ENCODE measurements at places on chromosomes 7 and 10.

DNA sequence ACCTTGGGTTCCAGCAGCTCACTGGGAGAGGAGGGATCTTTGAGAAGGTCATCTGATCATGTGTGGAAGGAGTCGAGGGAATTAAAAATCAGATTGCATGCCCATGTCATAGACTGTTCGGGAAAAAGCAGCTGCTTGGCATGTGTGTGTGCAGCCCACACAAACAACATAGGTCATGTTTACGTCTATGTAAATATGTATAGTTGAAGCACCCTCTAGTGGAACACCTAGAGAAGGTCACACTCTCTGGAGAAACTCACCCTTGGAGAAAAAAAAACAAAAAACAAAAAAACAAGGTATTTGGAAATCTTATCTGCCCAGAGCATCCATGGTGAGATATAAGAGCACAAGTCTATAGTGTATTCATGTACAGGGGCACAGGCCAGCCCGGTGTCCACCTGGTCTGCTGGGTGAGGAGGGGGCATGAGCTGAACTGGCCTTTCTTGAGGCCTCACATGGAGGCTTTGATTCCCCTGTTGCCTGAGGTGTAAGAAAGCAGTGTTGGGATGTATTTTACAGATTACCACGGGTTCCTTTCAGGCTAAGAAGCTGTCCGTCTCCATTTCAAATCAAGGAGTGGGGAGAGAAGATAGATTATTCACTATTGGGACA, 98.0 kb downstream of the NPY start:
- no peaks in the 10 kb centered on the region for H3K27me3 ChIP-seq
- no peak overlapping the region for H3K27ac ChIP-seq
- no peaks in the 10 kb centered on the region for H3K4me1 ChIP-seq
- H3K36me3 ChIP-seq, result no peaks in the 10 kb centered on the region
- H3K4me3 ChIP-seq, result no peak overlapping the region

DNA sequence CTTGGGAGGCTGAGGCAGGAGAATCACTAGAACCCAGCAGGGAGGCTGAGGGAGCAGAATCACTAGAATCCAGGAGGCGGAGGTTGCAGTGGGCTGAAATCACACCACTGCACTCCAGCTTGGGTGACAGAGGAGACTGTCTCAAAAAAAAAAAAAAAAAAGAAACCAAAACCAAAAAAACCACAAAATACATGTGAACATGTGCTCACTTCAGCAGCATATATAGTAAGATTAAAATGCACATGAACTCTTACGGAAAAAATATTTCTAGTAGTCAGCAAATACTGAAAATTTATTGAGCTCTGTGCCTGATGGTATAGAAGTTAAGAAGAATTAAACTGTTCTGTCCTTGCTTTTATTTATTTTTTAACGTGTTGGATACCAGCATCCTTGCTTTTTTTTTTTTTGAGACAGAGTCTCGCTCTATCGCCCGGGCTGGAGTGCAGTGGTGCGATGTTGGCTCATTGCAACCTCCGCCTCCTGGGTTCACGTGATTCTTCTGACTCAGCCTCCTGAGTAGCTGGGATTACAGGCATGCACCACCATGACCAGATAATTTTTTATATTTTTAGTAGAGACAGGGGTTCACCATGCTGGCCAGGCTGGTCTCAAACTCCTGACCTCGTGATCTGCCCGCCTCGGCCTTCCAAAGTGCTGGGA, 9.6 kb upstream of the ZNF487 start:
- no peaks in the 10 kb centered on the region for H3K36me3 ChIP-seq
- no peak overlapping the region for H3K4me3 ChIP-seq
- no peaks in the 10 kb centered on the region for H3K27me3 ChIP-seq
- no peaks in the 10 kb centered on the region for H3K4me1 ChIP-seq

GRCh38 chr7:151694828-151695580, 175.3 kb upstream of the RHEB start:
- H3K27me3 ChIP-seq, result no peaks in the 10 kb centered on the region
- peaks cover 24% of the 10 kb centered on the region for H3K4me1 ChIP-seq
- peak; percentile 19 for DNase-seq
- H3K4me3 ChIP-seq, result no peak overlapping the region
- no peaks in the 10 kb centered on the region for H3K36me3 ChIP-seq

DNA sequence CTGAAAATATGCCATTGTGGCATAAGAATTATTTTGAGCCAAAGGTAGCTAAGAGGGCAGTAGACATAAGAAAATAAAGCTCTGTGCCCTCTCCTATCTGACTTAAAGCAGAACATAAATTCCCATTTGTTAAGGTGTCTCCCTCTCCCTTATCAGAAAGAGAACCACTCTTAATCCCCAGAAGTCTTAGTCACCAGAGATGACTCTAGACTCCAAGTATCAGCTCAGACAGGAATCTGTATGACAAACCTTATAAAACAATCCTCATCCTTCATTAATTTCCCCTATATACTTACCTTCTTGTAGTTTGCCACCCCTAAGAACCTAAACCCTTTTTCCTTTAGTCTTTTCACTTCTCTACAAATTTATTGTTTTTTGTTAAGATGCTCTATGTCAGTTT, 21.8 kb upstream of the PIP4K2A start:
- H3K27ac ChIP-seq, result no peak overlapping the region
- H3K4me1 ChIP-seq, result peaks cover 12% of the 10 kb centered on the region
- H3K27me3 ChIP-seq, result no peaks in the 10 kb centered on the region
- H3K4me3 ChIP-seq, result no peak overlapping the region
- no peaks in the 10 kb centered on the region for H3K36me3 ChIP-seq

GRCh38 chr7:123190109-123190831, 9.5 kb downstream of the SLC13A1 start:
- no peaks in the 10 kb centered on the region for H3K36me3 ChIP-seq
- no peak overlapping the region for H3K4me3 ChIP-seq
- H3K27me3 ChIP-seq, result no peaks in the 10 kb centered on the region

DNA sequence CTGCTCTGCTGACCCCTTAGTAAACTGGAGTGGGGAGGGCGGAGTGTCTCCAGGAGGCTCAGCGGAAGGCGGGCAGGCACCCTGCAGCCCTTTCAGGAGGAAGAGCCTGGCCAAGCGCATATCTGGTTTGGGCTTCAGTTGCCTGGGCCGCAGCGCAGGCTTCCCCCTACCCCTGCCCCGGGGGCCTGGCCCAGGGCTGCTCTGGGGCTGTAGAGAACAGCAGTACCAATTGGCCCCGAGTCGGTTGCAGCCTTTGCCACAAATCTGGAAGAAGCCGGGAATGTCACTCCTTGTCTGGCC, 28.1 kb upstream of the JAKMIP3 start:
- DNase-seq, result no peak
- peaks cover 13% of the 10 kb centered on the region for H3K4me1 ChIP-seq
- H3K4me3 ChIP-seq, result no peak overlapping the region
- H3K27ac ChIP-seq, result no peak overlapping the region

DNA sequence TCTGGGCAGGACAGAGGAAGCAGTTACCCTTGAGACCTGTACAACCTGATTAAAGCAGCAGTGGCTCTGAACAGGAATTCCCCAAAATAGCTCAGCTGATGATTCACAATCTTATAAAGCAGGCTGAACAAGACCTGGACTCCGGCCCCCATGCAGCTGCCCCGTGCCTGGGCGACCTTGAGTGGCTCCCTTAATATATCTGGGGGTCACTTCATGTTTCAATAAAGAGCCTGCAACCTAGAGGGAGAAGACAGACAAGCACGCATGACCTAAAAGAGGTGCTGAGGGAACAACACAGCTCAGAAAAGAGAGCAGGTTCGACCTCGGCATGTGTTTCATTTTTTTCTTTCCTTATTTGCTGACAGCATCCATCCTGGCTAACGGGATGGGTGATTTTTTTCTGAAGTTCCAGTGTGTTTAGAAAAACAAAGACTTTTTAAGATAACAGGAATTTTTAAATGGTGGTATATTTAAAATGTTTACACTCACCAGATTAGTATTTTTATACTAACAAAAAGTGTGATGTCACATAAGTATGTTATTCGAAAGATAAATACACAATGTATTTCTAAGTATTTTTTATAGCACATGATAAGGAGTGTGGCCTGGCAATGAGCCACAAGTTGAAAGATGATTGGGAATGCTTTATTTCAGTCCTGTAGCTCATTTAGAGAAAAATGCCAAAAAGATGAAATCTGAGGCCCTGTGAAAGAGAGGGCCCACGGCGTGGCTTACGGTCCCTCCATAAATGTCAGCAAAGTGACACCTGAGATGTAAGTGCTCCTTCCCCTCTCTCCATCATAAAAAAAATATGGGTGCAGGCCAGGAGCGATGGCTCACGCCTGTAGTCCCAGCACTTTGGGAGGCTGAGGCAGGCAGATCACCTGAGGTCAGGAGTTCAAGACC, 161.3 kb downstream of the SLIT1 start:
- H3K27ac ChIP-seq, result peak overlapping the region; percentile 84
- H3K4me1 ChIP-seq, result peaks cover 19% of the 10 kb centered on the region
- no peak for DNase-seq
- no peaks in the 10 kb centered on the region for H3K27me3 ChIP-seq
- peak overlapping the region; percentile 48 for H3K4me3 ChIP-seq

DNA sequence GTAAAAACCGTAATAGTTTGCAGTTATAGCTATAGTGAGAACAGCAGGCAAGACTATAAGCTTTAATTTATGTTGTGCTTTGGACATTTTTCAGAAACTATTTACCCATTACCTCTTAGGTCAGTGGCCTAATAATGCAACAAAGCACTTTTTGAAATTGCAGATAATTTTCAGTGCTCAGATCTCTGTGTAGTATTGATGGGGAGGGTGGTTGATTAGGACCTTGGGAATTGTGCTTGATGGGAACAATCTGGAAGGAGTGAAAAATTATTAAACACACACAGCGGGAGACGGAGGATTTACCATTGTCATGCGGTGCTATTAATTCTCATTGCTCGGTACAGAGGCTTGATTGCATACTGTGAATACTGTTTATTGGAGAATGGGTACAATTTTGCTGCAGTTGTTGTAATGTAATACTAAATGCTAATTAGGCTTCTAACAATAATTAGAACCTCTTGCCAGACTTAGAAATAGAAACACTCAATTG, 304.8 kb downstream of the LRMDA start:
- no peaks in the 10 kb centered on the region for H3K4me1 ChIP-seq
- H3K4me3 ChIP-seq, result no peak overlapping the region
- H3K27me3 ChIP-seq, result no peaks in the 10 kb centered on the region
- no peaks in the 10 kb centered on the region for H3K36me3 ChIP-seq
- DNase-seq, result no peak
- H3K27ac ChIP-seq, result no peak overlapping the region

DNA sequence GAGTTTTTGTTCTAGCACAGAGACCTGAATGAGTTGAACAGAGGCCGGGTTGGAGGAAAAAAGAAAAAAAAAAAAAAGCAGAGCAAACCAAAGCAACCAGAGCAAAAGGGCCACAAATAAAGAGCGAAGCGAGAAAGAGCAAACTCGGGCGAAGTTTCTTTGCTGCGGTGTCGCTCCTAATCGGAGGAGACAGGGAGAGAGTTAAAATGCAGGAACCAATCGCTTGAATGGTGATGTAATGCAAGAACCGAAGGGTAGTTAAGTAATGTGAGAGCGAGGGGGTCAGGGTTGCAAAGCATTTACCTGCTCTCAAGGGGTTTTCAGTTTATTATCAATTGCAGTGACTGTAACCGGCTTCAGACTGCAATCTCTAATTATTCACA, 271.7 kb downstream of the TRIL start:
- no peak for DNase-seq
- H3K4me1 ChIP-seq, result peaks cover 15% of the 10 kb centered on the region
- peak overlapping the region; percentile 98 for H3K27ac ChIP-seq

GRCh38 chr7:73718438-73718881, 1.0 kb downstream of the STX1A start:
- DNase-seq, result no peak
- H3K27me3 ChIP-seq, result no peaks in the 10 kb centered on the region
- peak overlapping the region; percentile 93 for H3K4me3 ChIP-seq
- H3K36me3 ChIP-seq, result no peaks in the 10 kb centered on the region
- H3K27ac ChIP-seq, result no peak overlapping the region
- peaks cover 21% of the 10 kb centered on the region for H3K4me1 ChIP-seq

- H3K4me1 ChIP-seq, result no peaks in the 10 kb centered on the region
- no peaks in the 10 kb centered on the region for H3K27me3 ChIP-seq
- DNase-seq, result no peak
- H3K36me3 ChIP-seq, result no peaks in the 10 kb centered on the region
- no peak overlapping the region for H3K4me3 ChIP-seq
These were observed 143.4 kb upstream of the EGR2 start for GRCh38 chr10:62959553-62959952.

GRCh38 chr7:128091106-128091505, 59.9 kb upstream of the LRRC4 start:
- no peak overlapping the region for H3K27ac ChIP-seq
- no peaks in the 10 kb centered on the region for H3K27me3 ChIP-seq
- H3K4me1 ChIP-seq, result no peaks in the 10 kb centered on the region
- DNase-seq, result no peak
- H3K36me3 ChIP-seq, result peaks cover 38% of the 10 kb centered on the region

GRCh38 chr7:73739387-73739767, 775 bp upstream of the ABHD11 start:
- DNase-seq, result no peak
- no peaks in the 10 kb centered on the region for H3K27me3 ChIP-seq

GRCh38 chr10:81040940-81041339, 503.2 kb downstream of the SH2D4B start:
- no peak for DNase-seq
- H3K4me1 ChIP-seq, result no peaks in the 10 kb centered on the region
- H3K4me3 ChIP-seq, result no peak overlapping the region
- no peaks in the 10 kb centered on the region for H3K36me3 ChIP-seq

GRCh38 chr10:122116331-122116730, 127.4 kb downstream of the TACC2 start:
- H3K4me3 ChIP-seq, result no peak overlapping the region
- H3K27ac ChIP-seq, result no peak overlapping the region
- peaks cover 45% of the 10 kb centered on the region for H3K4me1 ChIP-seq
- H3K36me3 ChIP-seq, result peaks cover 3% of the 10 kb centered on the region
- no peaks in the 10 kb centered on the region for H3K27me3 ChIP-seq

DNA sequence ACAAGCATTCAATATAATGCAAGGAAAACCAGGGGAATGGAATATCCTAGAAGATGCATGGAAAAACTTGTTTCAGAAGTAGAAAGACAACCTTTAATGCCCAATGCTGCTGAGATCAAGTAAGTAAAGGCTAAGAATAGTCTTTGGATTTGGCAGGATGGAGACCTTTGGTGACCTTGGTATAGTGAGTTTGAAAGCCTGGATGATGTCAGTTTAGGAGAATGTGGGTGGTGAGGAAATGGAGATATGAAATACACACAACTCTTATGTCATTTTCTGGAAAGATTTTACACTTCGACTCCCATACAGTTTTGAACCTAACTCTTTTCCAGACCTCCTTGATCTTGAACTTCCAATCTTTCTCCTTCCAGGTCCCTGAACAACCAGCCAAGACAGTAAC, 185.7 kb downstream of the TFEC start:
- no peaks in the 10 kb centered on the region for H3K36me3 ChIP-seq
- no peak overlapping the region for H3K4me3 ChIP-seq
- H3K27me3 ChIP-seq, result no peaks in the 10 kb centered on the region
- DNase-seq, result no peak
- H3K27ac ChIP-seq, result no peak overlapping the region

DNA sequence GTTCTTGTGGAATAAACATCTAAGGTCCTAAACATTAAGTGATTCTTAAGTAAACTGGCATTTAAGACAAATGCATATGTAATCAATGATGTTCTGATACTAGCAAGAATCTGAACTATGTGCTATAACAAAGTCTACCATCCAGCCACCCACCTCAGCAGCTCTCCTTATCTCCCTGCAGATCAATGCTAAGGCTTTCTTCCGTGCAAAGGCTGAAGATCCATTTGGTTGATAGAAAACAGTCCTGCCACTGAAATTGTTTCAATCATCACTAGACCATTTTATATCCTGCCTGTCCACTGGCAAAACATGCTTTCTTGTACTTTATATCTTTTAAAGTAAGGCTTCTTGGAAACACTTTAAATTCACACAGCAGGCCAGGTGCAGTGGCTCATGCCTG, 6.3 kb upstream of the SMKR1 start:
- H3K27me3 ChIP-seq, result no peaks in the 10 kb centered on the region
- no peak for DNase-seq
- H3K4me3 ChIP-seq, result no peak overlapping the region
- no peaks in the 10 kb centered on the region for H3K36me3 ChIP-seq
- no peaks in the 10 kb centered on the region for H3K4me1 ChIP-seq
- no peak overlapping the region for H3K27ac ChIP-seq

Measured in thoracic aorta (tissue), 2 donors.